ENCODE measurements at places on chromosomes 7 and 10. TPM values are rescaled to one million over a fixed set of nuclear protein-coding genes. Genes with fewer than 3 reads are reported as not detected.

The TMEM236 gene
- 4.6 TPM for total RNA-seq

DNA sequence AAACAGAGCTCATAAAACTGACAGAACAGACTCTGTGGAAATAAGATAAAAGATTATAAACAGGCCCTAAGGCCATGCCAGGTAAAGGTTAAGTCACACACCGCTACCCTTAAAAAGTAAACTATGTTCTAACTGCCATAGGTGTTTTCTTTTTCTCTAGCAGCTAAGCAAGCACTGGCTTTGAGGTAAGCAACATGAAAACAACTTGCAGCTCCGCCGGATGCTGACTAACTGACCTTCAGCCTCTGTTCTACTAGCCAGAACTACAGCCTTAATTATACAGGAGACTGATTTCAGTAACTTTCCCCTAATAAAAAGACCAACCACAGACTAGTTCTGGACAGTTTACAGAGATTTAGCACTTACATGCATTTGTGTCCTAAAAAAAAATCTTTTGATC, 708.3 kb downstream of the CCSER2 start:
- no peaks in the 10 kb centered on the region for H3K27me3 ChIP-seq
- H3K36me3 ChIP-seq, result no peaks in the 10 kb centered on the region
- no peak for DNase-seq
- H3K4me3 ChIP-seq, result no peak overlapping the region

- H3K4me3 ChIP-seq, result no peak overlapping the region
- no peaks in the 10 kb centered on the region for H3K36me3 ChIP-seq
- DNase-seq, result no peak
- peaks cover 3% of the 10 kb centered on the region for H3K4me1 ChIP-seq
Observed at GRCh38 chr10:72464438-72464837, 109.7 kb upstream of the DNAJB12 start.

GRCh38 chr10:19922236-19922963, 106.2 kb downstream of the PLXDC2 start:
- no peak overlapping the region for H3K4me3 ChIP-seq
- peaks cover 9% of the 10 kb centered on the region for H3K4me1 ChIP-seq
- H3K27ac ChIP-seq, result peak overlapping the region; percentile 48
- H3K36me3 ChIP-seq, result no peaks in the 10 kb centered on the region

DNA sequence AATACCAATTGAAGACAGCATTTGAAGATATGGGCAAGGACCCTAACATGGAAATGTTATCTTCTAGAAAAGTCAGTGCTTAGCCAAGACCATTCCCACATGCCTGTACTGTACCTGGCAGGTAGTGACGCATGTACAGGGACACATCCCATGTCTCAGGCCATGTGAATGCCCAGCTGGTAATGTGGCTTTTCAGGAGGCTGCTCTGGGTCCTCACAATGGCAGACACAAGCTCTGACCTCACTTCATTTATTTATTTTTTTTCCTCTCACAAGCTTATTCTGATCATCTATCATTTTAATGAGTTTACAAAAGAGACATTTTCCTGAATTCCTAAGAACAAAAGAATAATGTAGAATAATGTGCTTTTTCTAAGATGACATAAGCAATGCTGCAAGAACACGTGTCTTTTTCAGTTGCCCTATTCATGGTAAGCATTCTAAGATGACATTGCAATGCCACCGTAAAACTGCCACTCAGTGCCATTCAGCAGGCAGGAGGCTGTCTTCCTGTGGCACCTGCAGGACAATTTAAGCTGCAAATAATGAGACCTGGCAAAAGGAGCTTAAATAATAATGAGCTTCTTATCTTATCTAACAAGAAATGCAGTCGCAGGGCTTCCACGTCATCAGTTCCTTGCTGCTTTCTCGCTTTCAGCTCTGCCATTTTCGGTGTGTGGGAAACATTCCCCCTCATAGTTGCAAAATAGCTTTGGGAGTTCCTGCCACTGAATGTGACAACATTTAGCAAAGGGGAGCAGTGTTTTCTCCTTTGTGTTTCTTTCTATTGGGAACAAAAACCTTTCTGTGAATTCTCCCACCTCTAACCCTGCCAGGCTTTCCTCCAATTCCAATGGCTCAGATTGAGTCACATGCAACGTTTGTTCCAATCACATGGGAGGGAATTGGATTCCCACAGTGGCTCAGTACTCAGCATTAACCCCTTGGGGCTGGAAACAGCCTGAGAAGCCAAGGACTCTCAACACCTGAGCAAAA, 113.0 kb downstream of the SEC23IP start:
- no peak overlapping the region for H3K27ac ChIP-seq

- no peak for DNase-seq
- H3K36me3 ChIP-seq, result no peaks in the 10 kb centered on the region
- H3K27ac ChIP-seq, result no peak overlapping the region
- no peaks in the 10 kb centered on the region for H3K27me3 ChIP-seq
Observed at GRCh38 chr10:36050763-36051499, 408.8 kb upstream of the FZD8 start.

DNA sequence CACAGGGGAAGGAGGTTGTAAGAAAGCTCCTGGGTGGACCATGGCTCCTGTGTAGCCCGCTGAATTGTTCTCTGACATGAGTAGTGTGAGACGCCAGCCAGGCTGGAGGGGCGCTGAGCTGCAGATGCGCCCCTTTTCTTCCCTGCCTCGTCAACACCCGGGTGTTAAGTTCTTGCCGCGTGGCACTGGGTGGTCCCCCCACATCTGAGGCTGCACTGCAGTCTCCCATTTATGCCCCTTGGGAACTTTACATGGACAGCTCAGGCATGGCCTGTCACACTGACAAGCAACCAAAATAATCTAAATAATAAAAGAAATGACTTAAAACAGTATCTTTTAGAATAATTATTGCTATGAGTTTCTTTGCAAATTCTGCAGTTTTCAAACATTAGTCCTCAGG, 34.6 kb upstream of the HSPA12A start:
- no peak overlapping the region for H3K27ac ChIP-seq
- no peaks in the 10 kb centered on the region for H3K4me1 ChIP-seq
- no peaks in the 10 kb centered on the region for H3K27me3 ChIP-seq
- DNase-seq, result no peak
- H3K36me3 ChIP-seq, result no peaks in the 10 kb centered on the region

- DNase-seq, result no peak
- no peak overlapping the region for H3K4me3 ChIP-seq
- no peak overlapping the region for H3K27ac ChIP-seq
- no peaks in the 10 kb centered on the region for H3K4me1 ChIP-seq
Observed at GRCh38 chr10:12337453-12338372, 11.6 kb upstream of the CAMK1D start.
